ENCODE measurements at places on chromosomes 5 and 9.

- DNase-seq: no peak
Measured at GRCh38 chr9:98925956-98926355, 17.8 kb upstream of the COL15A1 start.

- no peak for DNase-seq
Measured at GRCh38 chr9:121607434-121608167, 43.8 kb upstream of the DAB2IP start.

GRCh38 chr9:135858491-135859185, 48.7 kb downstream of the CAMSAP1 start:
- DNase-seq: no peak

- no peak for DNase-seq
Measured at GRCh38 chr9:93254061-93254481, 70.1 kb downstream of the WNK2 start.

DNA sequence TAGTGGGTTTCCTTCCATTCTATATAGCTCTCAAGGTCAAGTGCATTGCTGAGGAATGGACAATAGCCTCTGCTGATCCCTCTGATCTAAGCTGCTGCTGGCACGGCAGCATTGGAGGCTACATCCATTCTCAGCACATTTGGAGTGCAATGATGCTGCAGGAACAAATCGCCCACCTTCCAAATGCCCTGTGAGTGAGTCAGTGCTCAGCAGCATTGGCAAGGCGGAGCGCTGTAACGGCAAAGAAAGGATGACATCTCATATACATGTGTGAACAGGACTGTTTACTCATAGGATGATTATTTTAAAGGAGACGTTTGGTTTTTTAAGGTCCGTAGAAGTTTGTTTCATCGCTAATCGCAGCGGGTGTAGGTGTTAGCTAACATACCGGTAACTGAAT, 408.7 kb downstream of the ARHGEF28 start:
- no peak for DNase-seq

DNA sequence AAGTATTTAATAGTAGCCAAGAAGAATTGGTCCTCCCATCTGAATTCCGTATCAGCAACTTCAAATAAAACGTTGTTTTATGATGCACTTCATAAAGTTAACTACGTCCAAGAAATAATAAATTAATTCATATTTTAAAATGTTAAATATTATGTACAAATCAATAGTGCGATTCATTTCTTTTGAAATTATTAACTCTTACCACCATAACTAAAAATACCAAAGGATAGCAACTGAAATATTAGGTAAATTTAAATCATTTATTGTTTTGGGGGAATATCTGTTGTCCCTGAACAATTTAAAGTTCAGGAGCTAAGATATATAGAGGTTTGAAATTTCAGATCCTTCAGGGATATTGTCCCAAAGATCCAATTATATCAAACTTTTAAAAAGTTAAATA, at the start of gene OR2K2:
Gene OR2K2 (minus strand): TSS at position 101 of the 400 bp plus-strand sequence. CDS start 1,791 bp downstream, outside the sequence.
- DNase-seq: no peak

DNA sequence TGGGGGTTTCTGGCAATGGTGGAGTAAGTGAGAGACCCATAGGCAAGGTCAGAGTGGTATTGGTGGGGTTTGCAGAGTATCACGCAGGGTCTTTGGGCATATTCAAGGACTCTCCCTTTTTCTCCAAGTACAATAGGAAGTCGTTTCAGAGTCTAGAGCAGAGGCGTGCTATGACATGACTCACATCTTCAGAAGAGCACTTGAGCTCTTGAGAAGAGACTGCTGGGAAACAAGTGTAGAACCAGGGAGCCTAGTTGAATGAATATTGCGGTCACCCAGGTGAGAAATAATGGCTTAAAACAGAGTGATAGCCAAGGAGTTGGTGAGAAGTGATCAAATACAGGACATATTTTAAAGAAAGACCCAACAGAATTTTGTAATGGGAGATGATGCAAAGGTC, 813.4 kb downstream of the TLE1 start:
- DNase-seq: no peak

GRCh38 chr5:172904312-172904642, 54.9 kb upstream of the RPL26L1 start:
- DNase-seq: no peak

GRCh38 chr9:128728298-128728697, 4.4 kb upstream of the ZDHHC12 start:
- no peak for DNase-seq

DNA sequence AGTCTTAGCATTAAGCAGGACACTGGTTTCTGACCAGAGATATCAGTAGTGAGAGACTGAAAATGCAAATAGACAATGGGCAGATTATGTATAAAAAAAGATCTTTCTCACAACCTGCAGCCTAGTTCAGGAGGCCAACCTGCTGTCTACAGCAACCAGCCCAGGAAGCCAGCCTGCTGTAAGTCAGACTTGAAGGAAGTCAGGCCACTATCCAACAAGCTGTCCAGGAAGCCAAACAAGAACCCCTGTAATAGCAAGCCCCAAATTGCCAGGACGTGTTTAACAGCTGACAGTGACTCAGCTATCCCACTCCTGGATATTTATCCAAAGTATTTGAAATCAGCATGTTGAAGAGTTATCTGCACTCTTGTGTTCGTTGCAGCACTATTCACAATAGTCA, 121.8 kb upstream of the SPIN1 start:
- DNase-seq: no peak

- no peak for DNase-seq
Measured at GRCh38 chr5:124825250-124825982, 79.0 kb upstream of the ZNF608 start.

- no peak for DNase-seq
Measured at GRCh38 chr9:35759795-35760194, 5.7 kb upstream of the MSMP start.
